ENCODE measurements at places on chromosomes 16 and 17.
A peak's percentile ranks its signal among the peaks of the same experiment; 100 is the strongest.

DNA sequence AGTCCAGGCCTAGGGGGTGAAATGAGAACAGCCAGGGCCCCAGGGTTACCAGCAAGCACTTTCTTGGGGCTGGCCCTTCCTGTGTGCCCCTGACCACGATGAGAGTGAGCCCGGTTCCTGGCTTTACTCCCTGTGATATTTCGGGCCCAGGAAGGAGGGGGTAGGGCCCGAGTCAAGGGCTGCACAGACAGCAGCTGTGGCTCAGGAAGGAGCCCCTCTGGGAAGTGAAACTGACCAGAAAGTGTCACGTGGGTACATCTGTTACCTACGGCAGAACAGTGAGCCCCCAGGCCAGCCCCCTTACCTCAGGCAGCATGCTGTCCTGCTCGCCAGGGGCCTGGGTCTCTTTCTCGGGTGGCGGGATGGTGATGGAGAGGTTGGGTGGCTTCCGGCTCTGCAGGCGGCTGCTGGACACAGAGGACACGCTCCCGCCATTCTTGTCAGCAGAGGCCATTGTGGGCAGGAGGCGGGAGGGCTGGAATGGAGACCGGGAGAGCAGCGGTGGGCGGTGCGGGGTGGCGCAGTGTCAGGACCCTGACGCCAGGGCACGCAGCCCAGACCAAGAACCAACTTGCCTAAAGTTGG lies 13.8 kb downstream of the AANAT start:
- DNase-seq: no peak

GRCh38 chr16:65545413-65545956 lies 423.6 kb upstream of the CDH11 start:
- DNase-seq: no peak

DNA sequence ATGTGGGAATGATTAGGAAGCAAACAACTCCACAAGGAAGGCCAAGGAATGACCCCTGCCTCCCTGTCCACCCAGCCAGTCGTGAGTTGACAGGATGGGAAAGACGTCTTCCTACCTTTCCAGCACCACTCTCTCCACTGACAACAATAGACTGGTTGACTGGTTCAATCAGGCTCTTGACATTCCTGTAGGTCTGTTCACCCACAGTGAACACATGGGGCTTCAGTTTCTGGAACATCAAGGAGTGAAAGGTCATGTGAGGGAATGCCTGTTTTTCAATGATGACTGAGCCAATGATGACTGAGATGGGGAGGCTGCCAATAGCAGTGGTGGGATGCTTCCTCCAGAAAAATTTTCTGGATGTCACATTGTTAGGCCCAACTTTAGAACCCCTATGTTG lies 9.6 kb downstream of the MYO19 start:
- no peak for DNase-seq

DNA sequence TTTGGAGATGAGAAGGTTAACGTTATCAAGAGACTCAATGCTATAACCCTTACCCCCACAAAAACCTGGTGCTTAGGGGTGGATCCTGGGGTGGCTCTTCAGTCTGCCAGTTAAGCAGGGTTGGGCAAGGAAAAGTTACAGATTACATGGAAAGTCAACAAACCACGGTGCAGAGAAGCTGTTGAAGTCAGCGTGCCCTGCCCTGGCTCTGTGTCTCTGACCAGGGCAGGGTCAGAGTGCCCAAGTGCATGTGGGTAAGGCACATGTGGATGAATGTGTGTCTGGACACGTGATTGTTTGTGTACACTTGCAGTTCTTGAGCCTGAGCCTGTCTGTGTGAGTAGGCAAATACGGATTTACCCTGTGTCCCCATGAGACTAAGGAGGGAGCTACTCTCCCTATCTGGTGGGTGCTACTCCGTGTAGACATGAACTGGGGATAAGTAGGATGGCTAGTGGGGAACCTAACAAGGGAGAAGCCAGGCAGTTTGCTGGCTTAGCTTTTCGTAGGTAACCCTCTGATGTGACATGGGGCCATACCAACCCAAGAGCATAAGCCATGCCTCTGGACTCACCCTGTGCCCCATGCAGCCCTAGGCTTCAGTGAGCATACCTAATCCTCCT lies 5.5 kb downstream of the IGFBP4 start:
- DNase-seq: peak; percentile 50

DNA sequence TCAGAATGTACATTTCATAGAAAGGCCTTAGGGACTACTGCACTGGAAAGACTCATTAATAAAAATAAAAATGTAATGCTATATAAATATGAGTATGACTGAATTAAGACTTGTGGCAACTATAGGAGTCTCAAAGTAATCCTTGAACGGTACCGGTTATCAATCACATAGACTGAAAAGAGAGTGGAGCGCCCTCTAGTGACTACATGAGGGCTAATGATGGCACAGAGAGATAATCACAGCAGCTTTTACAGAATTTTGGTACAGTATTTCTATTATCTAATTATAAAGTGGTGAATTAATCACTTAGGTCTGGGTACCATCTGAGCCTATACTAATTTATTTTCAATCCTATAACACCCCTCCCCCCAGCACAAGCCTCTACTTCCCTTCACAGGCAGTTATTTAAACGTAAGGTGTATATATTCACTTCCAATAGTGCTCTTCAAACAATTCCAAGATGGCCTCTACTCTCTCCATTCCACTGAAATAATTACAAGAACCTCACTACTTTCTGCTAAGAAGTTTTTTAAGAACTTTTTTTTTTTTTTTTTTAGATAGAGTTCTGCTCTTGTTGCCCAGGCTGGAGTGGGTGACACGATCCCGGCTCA lies 40.7 kb upstream of the ANKFY1 start:
- DNase-seq: peak; percentile 59

DNA sequence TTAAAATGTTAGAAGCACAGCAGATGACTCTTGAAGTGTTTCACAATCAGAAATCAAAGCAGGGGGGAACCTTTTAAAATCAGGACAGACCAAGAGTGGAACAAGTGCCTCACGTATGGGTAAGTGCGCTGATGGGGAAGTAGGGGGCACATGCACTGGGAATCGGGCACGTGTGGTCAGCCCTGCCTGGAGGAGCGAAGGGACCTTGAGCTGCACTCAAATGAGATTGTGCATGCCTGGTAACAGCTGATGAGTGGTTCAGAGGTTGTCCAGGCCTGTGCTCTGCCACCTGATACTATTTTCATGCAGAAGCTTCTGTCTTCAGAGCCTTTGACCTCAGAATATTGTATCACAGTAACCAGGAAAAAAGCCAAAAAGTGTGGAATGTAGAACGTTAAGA lies 13.7 kb upstream of the XYLT2 start:
- DNase-seq: peak; percentile 24

- peak; percentile 14 for DNase-seq
Measured at GRCh38 chr17:20200016-20200795, 191.0 kb downstream of the SPECC1 start.

GRCh38 chr16:87921236-87921773 lies 15.0 kb downstream of the CA5A start:
- no peak for DNase-seq

DNA sequence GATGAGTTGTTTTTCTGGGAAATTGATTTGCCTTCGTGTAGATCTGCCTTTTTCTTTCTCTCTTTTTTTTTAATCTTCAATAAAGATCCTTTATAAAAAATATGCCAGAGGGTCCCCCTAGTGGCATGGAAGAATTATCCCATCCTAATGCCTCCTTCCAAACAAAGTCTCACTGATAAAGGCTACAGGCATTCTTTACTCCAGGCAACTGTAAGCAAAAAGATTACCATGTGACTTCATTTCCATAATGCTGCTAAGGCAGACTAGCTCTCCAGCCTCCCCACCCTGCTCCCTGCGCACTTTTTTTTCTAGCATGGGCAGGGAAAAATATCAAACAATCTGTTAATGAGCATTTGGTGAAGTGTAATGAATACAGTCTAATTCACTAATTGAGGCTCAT lies 220.2 kb upstream of the CDH8 start:
- no peak for DNase-seq

DNA sequence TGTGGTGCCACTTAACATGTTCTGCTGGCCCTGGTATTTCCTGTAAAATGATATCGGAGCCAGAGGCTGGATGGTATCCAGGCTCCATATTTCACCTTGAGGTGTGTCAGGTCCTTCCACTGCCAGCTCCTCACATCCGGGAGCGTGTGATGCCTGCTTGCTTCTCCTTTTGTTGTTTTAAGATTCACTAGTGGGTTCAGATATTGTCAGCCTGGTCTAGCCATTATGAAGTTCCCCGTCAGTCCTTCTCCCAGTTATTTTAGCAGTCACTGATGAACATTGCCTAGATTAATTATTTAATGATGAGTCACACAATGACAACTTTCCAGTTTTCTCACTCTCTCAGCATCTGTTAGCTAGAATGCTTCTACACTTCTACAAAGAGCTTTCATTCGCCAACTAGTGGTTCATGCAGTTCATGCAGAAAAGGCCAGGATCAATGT lies 11.3 kb downstream of the DNAAF1 start:
- no peak for DNase-seq

DNA sequence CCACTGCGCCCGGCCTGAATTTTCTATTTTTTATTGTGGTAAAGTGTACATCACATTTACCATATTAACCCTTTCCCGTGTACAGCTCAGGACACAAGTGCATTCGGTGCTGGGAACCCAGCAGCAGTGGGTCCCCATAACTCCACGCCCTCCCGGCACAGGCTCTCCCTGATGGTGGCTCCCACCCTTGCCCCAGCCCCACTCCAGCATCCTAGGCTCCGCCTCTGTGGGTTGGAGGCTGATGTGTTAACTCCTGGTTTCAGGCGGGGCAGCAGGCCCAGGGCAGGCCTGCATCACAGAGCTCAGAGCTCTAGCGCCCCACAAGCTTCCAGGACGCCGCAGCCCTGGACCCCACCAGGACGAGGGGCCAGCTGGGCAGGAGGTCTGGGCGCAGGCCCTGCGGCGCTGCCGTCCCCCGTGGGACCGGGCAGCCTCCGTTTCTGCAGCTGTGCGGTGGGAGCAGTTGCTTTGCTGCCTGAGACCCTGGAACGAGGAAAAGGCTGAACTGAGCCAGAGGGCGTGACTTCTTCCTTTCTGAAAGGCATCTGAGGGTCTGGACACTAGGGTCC lies 19.6 kb downstream of the ZFPM1 start:
- DNase-seq: no peak

GRCh38 chr16:84825896-84826557 lies 6.2 kb downstream of the CRISPLD2 start:
- DNase-seq: no peak

DNA sequence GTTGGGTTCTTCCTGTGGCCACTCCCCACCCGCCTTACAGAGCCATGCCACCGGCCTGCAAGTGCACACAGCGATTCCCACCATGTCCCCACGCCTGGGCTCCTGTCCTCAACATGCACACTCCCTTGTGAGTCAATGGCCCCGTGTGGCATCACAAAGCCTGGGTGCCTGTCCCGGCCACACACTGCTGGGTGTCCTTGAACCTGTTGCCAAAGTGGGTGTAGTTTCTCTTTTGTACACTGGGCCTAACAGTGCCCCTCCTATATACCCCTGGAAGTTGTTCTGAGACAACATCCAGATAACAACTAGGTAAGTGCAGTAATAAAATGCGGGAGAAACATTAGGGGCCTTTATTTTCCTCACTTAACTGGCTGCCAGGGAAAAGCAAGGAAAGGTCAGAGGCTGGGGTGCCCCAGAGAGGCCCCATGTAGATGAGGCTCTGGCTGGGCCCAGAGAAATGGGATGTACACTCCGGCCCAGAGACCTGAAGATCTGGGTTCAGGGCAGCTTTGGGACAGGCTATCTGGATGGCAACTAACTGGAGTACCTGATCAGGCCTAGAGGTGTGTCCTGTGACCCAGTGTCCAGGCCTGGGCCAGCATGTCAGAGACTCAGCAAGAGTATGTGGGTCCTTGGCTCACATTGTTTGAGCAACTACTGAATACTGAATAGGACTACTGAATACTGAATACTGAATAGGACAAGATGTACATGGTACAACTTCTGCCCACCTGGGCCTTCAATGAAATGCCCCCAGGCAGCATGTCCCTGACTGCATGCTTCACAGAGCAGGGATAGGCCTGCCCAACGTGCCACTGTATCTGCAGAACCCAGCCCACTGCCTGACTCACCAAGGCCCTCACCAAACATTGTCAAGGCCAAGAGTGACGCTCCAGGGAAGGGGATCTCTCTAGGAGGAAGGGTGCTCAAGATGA lies 8.3 kb downstream of the ABCC3 start:
- peak; percentile 38 for DNase-seq

GRCh38 chr17:44956998-44957981 lies 9.7 kb upstream of the KIF18B start:
- no peak for DNase-seq

GRCh38 chr16:52634104-52634503 lies 87.2 kb upstream of the TOX3 start:
- no peak for DNase-seq

DNA sequence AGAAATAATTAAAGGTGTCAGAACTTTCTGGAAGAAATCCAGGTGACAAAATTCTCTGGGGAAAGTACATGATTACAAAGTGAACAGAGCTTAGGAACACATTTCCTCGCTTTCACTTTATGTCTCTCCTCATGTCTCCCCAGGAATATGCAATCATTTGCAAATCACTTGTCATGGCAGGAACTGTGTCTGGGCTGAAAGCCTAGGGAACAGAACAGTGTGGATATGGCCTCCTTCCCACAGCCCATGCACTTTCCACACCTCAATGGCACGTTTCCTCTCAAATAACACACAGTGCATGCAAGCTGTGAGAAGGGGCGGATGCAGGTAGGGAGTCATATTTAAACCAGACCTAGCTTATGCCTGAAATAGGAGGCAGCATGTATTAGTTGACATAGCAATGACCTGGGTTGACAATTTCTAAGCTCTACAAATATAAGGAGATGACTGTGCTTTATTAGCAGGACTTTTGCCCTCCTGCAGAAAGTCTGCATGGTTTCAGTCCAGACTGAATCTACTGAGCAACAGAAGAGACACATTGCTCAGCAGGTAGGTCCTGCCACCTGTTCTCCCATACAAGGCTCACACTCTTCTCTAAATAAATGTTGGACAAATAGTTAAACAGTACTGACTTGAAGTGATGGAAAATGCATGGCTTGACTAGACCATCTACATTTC lies 236.0 kb upstream of the ELAC2 start:
- DNase-seq: no peak

GRCh38 chr17:945672-946071 lies 33.9 kb downstream of the NXN start:
- DNase-seq: no peak

DNA sequence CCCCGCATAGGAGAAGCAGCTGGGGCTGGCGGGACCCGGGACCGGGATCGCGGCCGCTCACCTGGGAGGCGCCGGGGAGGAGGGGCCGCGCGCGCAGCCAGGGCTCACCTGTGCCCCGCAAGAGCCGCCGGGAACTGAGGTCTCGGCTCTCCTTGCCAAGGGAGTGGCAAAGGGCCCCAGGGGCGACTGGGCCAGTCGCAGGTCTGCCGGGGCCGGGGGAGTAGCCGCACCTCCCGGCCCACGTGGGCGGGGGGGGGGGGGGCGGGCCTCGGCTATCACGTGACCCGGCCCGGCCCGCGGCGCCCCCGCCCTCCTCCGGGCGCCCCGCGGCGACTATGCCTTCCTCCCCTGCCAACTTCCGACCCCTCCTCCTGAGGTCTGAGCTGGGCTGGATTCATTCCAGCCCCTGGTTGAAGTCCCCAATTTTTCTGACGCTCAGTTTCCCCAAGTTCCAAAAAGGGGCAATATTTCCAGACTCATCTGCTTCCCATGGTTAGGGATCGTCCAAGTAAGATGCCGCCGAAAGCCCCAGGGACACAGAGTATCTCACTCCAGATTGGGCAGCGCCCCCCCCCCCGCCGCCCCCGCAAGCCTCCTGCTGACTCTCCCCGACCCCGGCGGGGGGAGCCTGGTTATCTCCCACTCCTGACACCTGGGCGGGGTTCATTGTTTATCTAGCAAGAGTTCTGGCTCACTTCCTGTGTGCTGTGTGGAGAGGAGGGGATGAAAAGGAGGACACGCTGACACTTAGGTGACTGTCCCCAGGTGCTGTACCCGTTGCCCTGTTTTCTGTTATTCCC lies at the start of gene TMC6:
TMC6 (minus strand) TSS at position 205 of the 800 bp plus-strand sequence. CDS start 1,923 bp downstream, outside the sequence.
- peak; percentile 66 for DNase-seq

- no peak for DNase-seq
Measured at GRCh38 chr17:8739097-8739496, 5.5 kb downstream of the CCDC42 start.
